ENCODE measurements at places on chromosomes 7 and 10.

DNA sequence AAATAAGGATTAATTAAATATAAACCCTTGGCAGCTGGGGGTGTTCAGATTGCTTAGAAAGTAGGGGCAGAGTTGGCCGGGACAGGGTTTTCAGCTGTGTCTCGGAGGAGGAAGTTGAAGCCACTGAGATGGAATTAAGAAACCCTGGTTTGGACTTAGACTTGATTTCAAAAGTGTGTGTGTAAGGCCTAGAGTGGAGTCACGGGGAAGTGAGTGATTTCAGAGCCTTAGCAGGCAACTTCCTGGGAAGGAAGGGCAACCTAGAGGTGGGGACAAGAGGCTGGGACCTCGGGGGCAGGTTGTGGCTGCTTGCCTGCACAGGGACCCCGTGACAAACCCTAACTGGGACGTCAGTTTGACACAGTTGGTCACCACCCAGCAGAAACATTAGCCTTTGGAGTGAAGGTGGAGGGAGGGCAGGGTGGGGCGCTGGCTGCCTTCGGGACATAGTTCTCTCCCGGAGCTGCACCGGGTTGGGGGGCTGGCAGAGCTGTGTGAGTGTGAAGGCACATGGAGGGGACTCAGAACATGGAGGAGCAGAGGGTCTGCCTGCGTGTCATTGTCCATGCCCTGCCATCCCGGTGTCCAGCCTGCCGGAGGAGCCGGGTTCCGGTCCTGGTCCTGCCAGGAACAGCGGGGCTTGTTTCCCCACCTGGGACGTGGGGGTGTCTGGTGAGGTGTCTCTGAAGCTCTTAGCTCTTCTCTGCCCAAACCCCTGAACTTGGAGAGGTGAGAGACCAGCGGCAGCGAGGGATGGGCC is 1.8 kb downstream of the BRI3 start:
- peak; percentile 91 for DNase-seq

GRCh38 chr10:17647326-17647725 is 3.4 kb downstream of the STAM start:
- no peak for DNase-seq

- no peak for DNase-seq
These were observed 340.8 kb downstream of the KCNMA1 start for GRCh38 chr10:77296534-77297392.

DNA sequence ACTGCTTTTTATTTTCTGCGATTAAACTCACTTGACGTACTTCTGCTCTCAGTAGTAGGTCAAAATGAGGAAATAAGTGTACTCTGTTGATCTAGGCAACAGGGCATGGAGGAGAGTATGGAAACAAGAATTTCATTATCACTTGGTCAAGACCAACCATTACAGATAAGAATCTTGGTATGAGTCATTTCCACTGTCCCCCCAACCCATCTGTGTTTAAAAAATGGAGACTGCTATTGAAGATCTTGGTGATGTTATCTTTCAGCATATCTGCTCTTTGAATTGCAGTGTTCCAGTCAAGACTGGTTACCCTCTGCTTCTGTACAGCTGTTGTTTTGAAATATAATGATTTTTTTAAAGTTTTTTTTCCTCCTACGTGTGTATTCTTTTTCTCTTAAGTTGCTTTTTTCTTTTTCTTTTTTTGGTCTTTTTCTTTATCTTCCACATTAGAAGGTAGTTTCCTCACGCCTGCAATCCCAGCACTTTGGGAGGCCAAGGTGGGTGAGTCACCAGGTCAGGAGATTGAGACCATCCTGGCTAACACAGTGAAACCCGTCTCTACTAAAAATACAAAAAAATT is 11.7 kb downstream of the STAM start:
- DNase-seq, result no peak

DNA sequence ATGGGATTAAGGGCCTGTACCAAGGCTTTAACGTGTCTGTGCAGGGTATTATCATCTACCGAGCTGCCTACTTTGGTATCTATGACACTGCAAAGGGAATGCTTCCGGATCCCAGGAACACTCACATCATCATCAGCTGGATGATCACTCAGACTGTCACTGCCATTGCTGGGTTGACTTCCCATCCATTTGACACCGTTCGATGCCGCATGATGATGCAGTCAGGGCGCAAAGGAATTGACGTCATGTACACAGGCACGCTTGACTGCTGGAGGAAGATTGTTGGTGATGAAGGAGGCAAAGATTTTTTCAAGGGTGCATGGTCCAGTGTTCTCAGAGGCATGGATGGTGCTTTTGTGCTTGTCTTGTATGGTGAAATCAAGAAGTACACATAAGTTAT is 18.2 kb downstream of the LSM5 start:
- DNase-seq, result no peak

- DNase-seq, result no peak
These were observed 272.2 kb downstream of the TCF7L2 start for GRCh38 chr10:113222207-113222606.

GRCh38 chr7:99344061-99344647 is 18.5 kb downstream of the ARPC1A start:
- DNase-seq, result no peak

GRCh38 chr7:102239206-102239820 is 47.4 kb upstream of the SH2B2 start:
- DNase-seq, result no peak

DNA sequence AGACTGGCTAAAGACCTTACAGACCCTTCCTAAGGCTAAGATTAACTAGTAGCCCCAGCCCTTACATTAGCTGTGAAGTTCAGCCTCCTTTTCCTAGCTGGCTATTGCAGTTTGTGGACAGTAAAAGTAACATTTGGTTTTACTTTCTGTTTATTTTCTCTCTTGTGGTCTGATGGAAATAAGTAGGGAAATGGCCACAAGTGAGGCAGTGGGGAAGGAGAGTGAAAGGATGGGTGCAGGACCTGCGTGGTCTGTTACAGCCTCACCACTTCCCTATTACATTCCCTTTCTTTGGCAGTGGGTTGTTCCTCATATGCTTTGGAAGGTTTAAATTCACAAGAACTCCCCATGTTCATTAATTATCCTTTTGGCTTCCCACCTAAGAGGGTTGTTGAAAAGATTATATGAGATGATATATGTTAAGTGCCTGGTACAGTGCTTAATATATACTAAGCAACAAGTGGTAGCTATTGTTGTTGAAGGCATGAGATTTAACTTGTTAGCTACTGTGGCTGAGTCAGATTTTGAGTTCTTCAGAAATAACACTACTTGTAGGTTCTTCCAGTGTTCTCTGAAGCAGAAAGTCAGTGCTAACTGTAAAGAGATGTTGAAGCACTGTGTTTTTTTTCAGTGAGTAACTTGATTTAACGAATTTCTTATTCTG is 181.7 kb downstream of the ST7 start:
- no peak for DNase-seq

GRCh38 chr10:61750943-61751471 is 88.3 kb downstream of the CABCOCO1 start:
- no peak for DNase-seq

DNA sequence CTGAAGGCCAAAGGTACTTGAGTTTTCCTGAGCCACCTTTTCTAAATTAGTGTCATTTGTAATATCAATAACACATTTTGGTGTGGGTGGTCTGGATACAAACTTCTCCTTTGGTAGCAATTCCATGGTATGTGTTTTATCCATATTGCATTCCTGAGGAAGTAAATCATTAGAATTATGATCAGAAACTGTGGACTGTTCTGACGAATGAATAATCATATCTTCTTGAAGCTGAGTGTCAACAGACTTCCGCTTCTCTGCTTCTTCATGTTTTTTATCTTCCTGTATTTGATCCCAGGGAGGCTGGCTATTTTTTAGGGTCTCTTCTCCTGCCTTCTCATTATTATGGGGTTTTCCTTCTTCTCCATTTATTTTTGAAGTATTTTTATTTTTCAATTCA is 81.4 kb downstream of the NRBF2 start:
- no peak for DNase-seq

- DNase-seq, result no peak
These were observed 8.9 kb upstream of the CUBN start for GRCh38 chr10:17138460-17139042.

GRCh38 chr10:58384095-58384494 is 1.1 kb upstream of the TFAM start:
- DNase-seq, result no peak

DNA sequence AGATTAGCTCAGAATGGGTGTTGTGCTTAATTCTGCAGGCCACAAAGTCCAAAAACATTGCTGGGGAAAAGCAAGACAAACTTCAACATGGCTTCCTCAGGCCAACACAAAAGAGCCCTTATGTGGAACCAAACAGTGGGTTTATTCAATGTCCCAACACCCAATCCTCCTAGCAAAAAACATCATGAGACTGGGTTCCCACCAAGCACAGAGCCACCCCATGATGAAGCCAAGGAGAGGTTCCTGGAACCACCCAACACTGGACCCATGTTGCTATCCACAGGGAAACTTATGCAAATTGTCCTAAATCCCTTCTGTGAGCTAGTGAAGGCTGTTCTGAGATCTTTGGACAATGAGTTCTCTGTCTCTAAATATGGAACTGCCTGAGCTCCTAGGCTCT is 24.0 kb downstream of the SLC25A13 start:
- no peak for DNase-seq

DNA sequence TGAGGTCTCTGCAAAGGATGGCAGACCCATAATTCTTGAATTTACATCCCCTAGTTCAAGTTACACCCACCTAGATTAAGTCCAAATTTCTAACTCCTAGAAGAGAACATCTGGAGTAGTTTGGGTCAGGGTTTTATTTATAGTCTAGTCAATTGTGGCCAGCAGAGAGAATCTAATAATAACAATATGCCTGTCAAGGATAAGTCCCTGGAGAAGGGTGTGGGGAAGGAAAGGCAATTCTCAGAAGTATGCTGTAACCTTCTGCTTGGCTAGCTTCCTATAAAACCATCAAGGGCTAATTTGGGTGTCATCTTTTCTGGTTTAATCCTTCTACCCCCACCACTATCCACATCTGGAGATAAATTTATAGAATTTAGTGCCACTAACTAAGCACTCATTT is 52.8 kb upstream of the SEMA3E start:
- DNase-seq, result no peak

- no peak for DNase-seq
These were observed 26.9 kb downstream of the EVX1 start for GRCh38 chr7:27269455-27269854.

DNA sequence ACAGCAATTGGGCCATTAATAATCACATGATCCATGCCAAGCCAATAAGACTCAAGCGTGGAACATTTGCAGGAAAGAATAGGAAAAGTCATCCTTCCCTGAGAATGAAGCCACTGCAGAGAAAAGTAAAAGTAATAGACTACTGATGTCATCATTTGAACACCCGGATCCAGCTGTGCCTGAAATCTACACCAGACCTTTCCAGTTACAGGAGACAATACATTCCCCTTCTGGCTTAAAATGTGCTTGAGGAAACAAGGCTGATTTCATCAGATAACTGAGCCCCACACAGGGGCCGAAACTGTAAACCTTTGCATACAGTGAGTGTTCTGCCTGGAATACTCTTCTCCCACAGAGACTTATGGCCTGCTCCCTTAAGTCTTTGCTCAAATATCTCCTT is 232.8 kb downstream of the KCNMA1 start:
- no peak for DNase-seq

DNA sequence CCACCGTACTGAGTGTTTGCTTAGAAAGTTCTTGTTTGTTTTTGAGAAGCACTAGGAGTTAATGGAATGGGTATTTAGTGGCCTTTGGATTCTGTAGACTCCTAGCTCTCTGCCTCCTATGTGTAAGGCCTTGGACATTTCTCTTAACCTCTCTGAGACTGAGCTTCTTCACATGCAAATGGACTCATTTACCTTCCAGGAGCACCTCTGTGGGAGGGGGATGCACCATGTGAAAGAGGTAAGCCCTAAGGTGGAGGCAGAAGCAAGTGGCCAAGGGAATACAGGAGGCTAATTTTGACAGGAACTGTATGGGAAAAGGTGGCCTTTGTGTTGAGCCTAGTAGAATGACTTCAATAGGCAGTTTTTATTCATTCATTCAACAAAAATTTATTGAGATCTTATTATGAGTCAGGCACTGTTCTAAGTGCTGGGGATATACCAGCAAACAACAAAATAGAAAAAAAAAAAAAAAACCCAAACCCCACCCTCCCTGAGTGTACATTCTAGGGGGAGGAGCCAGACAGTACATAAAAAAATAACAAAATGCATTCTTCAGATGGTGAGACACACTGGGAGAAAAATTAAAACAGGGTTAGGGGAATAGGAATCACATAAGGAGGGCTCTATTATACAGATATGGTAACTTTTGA is 9.2 kb upstream of the EPHA1 start:
- DNase-seq, result no peak

- DNase-seq, result no peak
These were observed 12.9 kb upstream of the SEPTIN7 start for GRCh38 chr7:35787925-35788324.

DNA sequence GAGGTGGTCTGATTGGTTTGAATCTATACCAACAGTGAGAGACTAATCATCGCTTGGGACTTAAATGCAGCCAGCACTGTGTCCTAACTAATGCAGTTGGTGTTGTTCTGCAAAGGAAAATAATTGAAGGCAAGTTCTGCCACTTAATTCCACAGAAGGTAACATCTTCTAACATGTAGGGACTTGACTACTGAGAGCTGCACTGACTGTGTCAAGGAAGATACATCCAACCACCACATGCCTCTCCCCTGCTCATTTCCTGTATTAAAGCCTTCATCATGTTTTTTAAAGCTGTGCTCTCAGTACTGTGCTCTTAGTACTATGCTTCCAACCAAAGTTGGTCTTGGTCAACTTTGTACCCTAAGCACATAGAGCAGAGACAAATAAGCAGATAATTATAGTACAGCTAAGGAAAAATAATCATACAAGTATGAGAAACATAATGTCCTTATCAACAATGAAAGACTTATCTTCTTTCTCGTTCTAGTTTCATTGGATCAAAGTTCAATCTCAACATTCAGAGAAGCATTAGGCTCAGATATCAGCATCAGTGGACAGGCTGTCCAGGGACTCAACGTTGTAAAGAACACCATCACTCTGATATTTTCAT is 2.8 kb upstream of the CYP3A4 start:
- DNase-seq, result no peak

DNA sequence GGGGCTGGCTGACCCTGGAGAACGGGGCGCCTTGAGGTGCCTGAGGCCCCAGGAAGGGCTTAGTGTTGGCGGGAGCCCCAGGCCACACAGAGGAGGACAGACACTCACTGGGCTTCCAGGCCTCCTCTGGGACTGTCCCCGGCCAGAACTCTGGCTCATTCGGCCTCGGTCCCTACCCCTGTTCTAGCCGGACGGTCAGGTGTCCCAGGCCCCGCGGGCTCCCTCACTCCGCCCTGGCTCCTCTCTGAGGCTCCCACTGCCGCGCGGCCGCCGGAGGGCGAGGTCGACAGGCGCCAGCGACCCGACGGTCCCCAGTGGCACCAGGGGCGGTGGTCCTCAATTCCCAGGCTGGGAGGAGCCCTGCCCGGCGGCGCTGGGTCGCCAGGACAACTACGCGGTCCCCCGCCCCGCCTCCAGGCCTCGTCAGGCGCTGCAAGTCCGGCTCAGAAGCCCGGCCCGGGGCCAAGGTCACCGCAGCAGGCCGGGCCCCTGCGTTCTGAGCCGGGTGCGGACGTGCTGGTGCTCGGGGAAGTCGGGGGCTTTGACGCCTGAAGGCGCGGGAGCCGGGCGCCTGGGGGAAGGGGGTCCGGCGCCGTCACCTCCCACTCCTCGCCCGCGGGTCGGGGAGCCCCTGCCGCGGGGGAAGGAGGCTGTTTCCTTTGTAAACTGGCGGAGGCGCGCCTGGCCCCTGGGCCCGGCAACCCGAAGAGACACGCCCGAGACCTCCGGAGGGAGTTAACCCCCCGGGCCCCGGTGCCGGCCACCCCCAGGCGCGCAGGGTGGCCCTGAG is 1.1 kb upstream of the PWWP2B start:
- no peak for DNase-seq

- DNase-seq, result peak; percentile 91
These were observed 496 bp downstream of the BRI3 start for GRCh38 chr7:98281757-98282606.

- no peak for DNase-seq
These were observed 9.4 kb downstream of the MTG1 start for GRCh38 chr10:133403359-133403758.
